ENCODE measurements at places on chromosomes 12 and 14.

- DNase-seq = no peak
Observed at GRCh38 chr14:78758333-78758732, 588.2 kb downstream of the NRXN3 start.

- DNase-seq = peak; percentile 85
Observed at GRCh38 chr12:3752096-3752709, 706 bp downstream of the CRACR2A start.

- DNase-seq = no peak
Observed at GRCh38 chr12:49933796-49934195, 16.7 kb upstream of the AQP2 start.

DNA sequence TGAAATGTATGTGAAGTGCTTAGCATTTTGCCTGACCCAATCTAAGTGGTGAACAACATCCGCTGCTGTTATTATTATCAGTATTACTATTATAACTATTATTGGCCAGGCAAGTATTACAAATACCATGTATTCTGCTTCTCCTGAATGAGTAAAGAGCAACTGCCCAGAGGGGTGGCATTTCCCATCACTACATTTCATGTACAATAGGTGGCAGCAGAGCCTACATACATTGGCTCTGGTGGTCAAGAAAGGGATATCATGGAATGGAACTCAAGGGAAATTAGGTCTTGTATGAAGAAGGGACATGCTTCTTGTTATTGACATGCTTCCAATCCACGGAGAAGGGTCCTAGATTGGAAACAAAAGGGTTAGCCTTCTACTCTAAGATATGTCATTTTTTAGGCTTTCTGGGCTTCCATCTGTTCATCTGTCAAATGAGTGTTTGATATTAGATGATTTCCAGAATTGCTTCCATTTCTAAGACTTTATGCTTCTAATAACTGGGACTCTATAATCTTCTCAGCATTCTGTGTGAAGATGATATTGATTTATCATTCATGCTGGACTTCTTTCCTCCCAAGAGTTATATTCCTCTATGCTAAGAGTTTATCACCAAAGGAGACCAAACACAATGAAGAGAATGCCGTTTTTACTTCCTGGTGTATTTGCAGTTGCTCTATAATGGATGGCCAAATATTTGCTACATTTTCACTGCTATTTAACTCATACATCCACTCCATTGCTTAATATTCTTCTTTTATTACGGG, 239.1 kb downstream of the SSPN start:
- no peak for DNase-seq

- no peak for DNase-seq
Observed at GRCh38 chr14:53350429-53350828, 197.3 kb upstream of the DDHD1 start.

GRCh38 chr12:3777206-3777809, 24.4 kb upstream of the CRACR2A start:
- no peak for DNase-seq

GRCh38 chr12:3490895-3491144, 183 bp upstream of the PRMT8 start:
- no peak for DNase-seq

GRCh38 chr12:129887101-129887500, 16.7 kb downstream of the TMEM132D start:
- DNase-seq = no peak

DNA sequence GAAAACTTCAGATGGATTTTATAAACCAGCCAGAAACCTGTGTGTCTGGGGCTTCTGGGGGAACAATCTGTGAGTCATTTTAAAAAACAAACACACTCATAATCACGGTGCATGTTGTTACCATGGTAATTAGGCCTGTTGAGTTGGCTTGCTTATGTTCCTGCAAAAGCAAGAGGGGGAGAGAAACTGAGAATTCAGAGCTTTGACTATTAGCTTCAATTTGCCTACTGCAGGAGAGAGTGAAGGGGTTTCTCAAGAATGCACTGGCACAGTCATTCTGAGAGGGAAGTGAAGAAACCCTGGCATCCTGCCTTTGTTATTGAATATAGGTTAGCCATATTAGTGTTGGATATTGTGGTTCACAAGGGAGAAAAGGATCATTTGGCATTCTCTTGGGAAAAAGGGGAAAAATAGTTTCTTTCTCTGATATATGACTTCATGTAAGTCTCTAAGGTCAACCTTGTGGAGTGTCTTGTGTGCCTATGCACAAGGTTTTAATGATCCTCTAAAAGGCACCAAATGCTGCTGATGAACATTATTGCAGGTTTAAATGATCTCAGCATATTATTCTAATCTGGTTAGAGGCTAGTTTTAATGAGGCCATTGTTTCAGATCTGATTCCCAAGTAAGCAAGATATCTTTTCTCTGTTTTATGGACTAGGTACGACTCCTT, 12.9 kb downstream of the GNG2 start:
- DNase-seq = peak; percentile 68

- no peak for DNase-seq
Observed at GRCh38 chr14:32709027-32709426, 229.7 kb upstream of the NPAS3 start.

Data from activated CD4-positive, alpha-beta memory T cell treated with anti-CD3 and anti-CD28 coated beads for 36 hours (primary cell).